ENCODE measurements at places on chromosomes 5 and 9.

DNA sequence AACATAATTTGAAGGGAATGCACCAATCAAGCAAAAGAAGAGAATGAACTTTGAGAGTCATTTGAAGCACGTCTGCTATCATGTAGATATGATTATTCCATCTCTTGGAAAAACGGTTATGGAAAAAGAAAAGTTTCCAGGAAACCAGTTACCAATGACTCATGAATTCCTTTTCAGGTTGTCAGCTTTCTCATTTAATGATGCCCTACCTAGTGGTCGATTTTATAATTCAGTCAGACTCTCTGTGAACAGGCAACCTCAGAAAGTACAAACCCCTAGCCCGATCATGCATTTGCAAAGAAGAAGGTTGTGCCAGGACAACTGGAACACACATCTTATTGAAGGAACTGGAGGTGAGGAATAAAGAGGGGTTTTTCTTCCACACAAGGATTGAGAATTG, 355.1 kb upstream of the GRIA1 start:
- DNase-seq = no peak

DNA sequence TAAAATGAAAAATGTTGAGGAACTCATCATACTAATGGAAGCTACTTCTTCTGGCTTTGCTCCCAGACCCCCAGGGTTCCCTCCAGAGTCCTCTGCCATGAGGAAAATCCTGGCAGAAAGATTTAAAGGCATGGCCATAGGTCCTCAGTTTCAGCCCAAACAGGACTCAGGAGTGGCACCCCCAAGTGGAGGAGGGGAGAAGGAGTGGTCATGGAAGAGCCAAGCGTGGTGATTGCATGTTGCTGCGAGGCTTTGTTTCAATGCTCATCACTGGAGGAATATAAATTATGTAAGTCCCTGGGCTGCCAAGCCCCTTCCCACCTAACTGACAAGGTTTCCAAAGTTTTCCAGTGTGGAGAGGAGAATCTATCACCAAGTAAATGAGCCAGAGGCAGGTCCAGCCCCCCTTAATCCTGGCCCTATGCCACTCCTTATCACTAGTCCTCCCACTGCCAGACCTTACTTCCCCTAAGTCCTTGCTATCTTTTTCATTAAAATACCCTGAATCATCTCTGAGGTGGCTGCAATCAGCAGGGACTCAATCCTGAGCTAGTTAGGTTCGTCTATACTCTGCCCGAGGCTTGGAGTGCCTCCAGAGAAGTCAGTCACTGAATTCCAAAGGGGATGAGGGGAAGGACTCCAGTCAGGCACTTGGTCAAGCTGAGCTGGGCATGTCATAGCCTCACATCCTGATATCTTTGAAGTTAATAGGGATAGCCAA, 70.7 kb upstream of the TAF1L start:
- peak; percentile 76 for DNase-seq

GRCh38 chr9:81461196-81461595, 228.2 kb downstream of the TLE1 start:
- no peak for DNase-seq

GRCh38 chr5:176743868-176744583, 66.3 kb upstream of the UNC5A start:
- no peak for DNase-seq

DNA sequence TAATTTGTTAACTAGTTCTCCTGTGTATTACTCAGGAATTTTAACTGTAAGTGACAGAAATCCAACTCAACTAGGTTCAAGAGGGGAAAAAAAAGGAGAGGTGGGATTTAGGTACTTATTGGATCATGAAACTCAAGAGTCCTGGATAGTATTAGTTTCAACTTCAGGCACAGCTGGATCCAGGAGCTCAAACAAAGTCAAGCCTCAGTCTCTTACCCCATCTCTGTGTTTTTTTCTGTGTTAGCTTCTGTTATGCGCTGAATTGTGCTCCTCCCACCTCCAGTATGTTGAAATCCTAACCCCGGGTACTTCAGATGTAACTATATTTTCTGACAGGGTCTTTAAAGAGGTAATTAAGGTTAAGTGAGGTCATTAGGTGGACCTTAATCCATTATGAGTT, 53.5 kb downstream of the SMIM23 start:
- DNase-seq = no peak

DNA sequence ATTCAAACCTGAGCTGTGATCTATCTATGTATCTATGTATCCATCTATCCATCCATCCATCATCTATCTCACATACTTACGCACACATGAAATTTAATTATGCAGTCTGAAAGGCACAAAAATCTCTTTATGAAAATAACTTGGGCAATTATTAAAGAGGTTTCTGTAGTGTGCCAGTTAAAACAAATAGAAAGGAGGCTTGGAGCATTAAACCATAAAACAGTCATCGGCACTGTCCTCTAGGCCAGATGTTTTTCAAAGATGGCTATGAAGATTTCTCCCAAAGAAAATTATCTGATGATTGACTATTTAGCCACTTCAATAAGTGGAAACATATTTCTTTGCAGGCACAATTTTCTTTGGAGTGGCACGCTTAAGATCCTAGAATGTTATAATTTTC, 392.5 kb upstream of the RPS23 start:
- DNase-seq = no peak

DNA sequence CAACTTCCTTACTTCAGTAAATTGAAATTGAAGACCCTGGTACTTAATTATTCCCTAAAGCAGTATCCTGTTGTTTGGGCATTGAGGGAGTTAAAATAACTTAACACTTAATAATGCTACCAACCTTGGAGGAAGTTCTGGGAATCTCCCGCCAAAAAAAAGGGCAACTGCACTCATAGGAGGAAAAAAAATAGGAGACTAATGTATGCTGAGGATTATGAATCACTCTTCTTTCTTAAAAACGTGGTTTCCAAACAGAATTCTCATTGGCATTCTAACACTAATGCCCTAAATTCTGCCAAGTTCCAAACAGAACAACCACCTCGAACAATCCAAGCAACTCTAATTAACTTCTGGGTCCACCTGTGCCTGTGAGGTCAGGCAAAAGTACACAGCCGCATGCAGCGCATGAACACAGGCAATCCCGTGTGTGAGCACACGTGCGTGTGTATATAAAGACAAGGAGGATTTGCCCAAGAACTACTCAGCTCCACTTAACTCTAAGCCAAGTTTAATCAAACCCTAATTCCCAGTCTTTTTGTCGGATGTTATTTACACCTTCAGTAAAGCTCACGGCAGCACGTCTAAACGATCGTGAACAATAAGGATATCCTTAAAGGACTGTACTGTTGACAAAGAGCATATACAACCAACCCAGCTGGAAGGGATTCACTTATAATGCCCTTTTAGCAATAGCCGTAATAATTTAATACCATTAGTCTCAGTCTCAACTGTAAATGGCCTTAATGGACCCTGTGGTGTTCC, 78.4 kb downstream of the EBF1 start:
- no peak for DNase-seq

DNA sequence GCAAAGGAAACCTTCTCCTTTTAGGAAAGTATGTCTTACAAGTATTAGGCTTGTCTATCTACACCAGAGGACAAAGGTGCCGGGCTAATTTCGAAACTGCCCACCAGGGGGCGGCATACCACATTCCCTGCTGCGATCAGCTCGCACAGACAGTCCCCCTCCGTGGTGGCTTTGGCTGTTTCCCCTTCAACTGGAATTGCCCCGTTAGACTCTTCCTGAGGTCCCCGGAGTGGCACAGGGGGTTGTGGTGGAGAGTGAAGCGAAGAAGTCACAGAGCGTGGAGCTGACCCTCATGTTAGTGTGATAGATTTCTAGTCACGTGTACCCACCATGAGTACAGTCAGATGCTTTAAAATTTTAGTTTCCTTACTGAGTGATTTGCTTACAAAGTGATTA, 17.5 kb downstream of the PTTG1 start:
- peak; percentile 77 for DNase-seq

DNA sequence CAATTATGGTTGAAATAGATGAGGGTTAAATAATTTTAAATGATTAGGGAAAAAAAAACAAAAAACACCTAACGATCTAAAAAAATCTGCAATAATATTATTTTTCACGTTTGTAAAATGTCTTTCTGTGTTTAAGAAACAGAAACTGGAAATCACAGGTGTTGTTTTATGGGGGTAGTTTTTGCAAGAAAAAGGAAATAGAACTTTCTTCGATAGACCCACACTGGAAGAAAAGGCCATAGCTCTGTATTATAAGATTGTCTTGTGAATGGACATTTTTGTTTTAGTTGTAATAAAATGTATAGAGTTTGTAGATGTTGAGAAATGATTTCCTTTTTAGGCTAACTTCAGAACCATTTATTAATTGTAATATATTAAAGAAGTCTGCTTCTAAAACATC, 5.5 kb downstream of the CSNK1G3 start:
- no peak for DNase-seq

- DNase-seq = no peak
These were observed 147.4 kb upstream of the PUM3 start for GRCh38 chr9:2991292-2991691.

GRCh38 chr5:181152406-181152805, 5.0 kb downstream of the OR2V2 start:
- DNase-seq = no peak

GRCh38 chr5:159181152-159181551, 28.2 kb downstream of the RNF145 start:
- DNase-seq = no peak

DNA sequence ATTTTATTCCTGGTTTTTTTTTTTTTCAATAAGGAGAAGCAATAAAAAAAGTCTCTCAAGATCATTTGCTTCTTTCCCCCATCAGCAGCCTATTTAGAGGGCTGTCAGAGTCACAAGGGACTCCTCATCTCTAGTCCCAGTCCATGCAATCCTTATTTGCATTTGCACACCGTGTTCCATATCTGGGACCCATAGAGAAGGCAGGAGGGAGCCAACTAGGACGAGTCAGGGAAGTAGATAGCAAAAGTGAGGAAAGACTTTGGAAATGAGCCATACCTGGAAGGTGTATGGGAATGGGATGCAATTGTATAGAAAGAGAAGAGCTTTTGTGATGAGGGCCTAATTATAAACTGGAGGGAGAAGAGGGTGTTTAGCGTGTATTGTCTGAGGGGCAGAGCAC, 160.0 kb downstream of the PIK3R1 start:
- DNase-seq = no peak

DNA sequence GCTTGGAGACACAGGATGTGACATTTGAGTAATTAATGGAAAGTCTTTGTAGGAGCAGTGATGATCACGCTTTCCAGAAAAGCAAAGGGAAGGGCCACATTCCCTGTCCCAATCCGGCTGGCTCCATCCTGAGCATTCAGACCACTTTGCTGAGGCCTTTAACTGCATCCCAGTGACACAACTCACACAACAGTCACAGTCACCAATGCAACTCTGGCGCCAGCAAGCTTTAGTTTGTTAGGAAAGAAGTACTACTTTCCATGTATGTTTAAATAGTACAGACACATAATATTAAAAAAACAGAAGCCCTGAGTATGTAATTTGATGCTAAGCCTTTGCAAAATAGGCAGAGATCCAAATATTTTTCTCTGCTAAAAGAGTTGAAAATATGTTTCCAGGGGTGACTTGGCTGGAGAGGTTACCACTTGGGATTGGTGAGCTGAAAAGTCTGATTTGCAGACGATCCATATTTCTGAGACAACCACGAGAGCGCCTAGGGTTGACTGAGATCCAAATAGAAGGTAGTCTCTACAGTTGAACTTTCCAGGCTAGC, 31.7 kb upstream of the GAS1 start:
- DNase-seq = no peak

- DNase-seq = no peak
These were observed 93.5 kb downstream of the JMY start for GRCh38 chr5:79329453-79329852.

- no peak for DNase-seq
These were observed 32.6 kb downstream of the ECPAS start for GRCh38 chr9:111451570-111451969.
